ENCODE measurements at places on chromosomes 1 and 21. TPM values are rescaled to one million over a fixed set of nuclear protein-coding genes. Genes with fewer than 3 reads are reported as not detected.

Gene LCE1E
- not detected for total RNA-seq

GRCh38 chr1:46197964-46198811 is at the start of gene POMGNT1:
Gene POMGNT1 (minus strand): TSS chr1:46198434. CDS start chr1:46197821, 613 bp downstream.
- H3K36me3 ChIP-seq, result peaks cover 15% of the 10 kb centered on the region
- DNase-seq, result no peak
- H3K4me1 ChIP-seq, result peaks cover 38% of the 10 kb centered on the region
- no peaks in the 10 kb centered on the region for H3K27me3 ChIP-seq
- H3K27ac ChIP-seq, result peak within 1 kb of the TSS; percentile 89

- no peaks in the 10 kb centered on the region for H3K27me3 ChIP-seq
- H3K4me3 ChIP-seq, result peak overlapping the region; percentile 84
- peaks cover 3% of the 10 kb centered on the region for H3K36me3 ChIP-seq
- DNase-seq, result no peak
- no peaks in the 10 kb centered on the region for H3K4me1 ChIP-seq
Measured at GRCh38 chr1:108962681-108963051, 618 bp downstream of the CLCC1 start.

DNA sequence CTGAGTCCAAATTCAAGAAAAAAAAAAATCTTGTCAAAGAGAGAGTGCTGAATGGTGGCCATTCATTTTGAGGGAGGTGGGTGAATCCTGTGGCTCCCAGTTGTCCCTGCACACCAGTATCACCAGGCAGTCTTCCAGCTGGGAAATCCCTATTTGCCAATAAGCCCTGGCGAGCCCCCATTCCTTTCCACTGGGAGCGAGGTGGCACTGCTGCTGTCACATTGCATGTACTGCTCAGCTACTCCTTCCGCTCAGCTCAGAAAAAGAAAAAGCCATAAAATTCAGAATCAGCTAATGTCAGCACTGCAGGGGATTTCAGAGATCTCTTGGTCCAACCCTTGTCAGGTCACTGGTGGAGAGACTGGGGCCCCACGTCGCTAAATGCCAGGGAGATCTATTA is 298.5 kb downstream of the OMA1 start:
- H3K27me3 ChIP-seq, result no peaks in the 10 kb centered on the region
- no peak overlapping the region for H3K27ac ChIP-seq
- H3K4me1 ChIP-seq, result peaks cover 28% of the 10 kb centered on the region
- H3K36me3 ChIP-seq, result no peaks in the 10 kb centered on the region

DNA sequence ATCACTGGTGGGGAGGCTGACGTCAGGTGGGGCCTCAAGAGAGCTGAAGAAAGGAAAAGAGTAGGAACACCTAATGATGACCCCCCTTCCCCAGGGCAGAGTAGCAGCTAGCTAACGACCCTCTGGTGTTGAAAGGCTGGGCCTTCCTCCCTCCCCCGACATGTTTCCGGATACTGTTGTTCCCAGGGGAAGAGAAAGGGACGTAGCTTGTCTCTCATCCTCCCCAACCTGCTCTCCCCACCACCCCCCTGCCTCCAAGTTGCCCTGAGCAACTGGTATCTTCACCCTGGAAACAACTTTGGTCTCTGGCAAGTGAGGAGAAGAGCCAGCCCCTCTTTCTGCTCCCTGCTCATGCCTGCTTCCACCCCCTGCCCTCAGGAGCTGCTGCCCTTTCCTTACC is 2.4 kb downstream of the SEMA6C start:
- H3K27ac ChIP-seq, result peak overlapping the region; percentile 92
- H3K4me1 ChIP-seq, result peaks cover 50% of the 10 kb centered on the region
- H3K4me3 ChIP-seq, result no peak overlapping the region
- H3K36me3 ChIP-seq, result peaks cover 11% of the 10 kb centered on the region
- H3K27me3 ChIP-seq, result no peaks in the 10 kb centered on the region
